ENCODE measurements at places on chromosomes 3 and 15.

DNA sequence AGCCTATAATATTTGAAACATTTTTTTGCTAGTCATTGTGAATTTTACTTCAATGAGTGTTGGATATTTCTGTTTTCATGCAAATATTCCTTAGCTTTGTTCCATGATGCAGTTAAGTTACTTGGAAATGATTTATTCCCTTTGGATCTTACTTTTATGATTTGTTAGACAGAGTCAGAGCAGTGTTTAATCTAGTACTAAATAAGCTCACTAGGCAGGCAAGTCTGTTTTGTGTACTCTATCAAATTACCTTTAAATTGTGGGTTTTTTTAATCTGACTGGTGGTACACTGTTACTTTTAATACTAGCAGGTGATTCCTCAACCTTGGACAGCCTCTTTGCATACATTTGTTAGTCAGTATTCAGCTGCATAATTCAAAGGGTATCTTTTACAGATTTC is 173.3 kb upstream of the MBNL1 start:
- DNase-seq, result no peak

GRCh38 chr3:31768479-31769125 is 212.5 kb downstream of the OSBPL10 start:
- peak; percentile 74 for DNase-seq

GRCh38 chr3:148240351-148240750 is 457.4 kb upstream of the AGTR1 start:
- no peak for DNase-seq

- no peak for DNase-seq
Measured at GRCh38 chr3:177754508-177754921, 557.2 kb upstream of the TBL1XR1 start.

GRCh38 chr15:99042892-99043291 is 35.3 kb upstream of the PGPEP1L start:
- DNase-seq, result no peak

GRCh38 chr15:80701676-80702311 is 6.7 kb downstream of the ABHD17C start:
- DNase-seq, result no peak

DNA sequence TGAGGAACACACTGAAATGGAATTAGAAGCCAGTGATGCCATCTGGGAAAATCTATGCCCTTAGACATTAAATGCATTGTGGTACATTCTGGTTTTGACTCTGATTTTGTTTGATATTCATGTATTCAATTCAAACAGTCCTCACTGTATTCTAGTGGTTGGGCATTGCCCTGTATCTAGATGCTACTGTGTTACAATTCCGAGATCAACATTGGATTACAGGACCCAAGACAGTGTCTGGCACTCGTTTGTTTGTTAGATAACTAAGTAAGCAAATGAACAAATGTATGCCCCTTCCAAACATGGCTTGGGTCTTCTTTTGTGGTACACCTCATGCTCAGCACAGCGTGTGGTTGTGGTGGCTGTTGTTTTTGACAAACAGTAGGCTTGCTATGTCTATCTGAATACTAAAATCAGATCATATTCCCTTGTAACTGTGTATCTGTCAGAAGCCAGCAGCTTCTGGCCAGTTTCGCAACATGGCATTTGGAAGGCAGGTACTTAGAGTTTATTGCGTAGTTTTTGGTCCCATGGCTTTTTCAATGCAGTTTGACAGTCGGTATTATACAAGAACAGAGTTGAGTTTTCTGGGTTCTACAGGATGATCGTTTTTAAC is 5.7 kb downstream of the FILIP1L start:
- no peak for DNase-seq

DNA sequence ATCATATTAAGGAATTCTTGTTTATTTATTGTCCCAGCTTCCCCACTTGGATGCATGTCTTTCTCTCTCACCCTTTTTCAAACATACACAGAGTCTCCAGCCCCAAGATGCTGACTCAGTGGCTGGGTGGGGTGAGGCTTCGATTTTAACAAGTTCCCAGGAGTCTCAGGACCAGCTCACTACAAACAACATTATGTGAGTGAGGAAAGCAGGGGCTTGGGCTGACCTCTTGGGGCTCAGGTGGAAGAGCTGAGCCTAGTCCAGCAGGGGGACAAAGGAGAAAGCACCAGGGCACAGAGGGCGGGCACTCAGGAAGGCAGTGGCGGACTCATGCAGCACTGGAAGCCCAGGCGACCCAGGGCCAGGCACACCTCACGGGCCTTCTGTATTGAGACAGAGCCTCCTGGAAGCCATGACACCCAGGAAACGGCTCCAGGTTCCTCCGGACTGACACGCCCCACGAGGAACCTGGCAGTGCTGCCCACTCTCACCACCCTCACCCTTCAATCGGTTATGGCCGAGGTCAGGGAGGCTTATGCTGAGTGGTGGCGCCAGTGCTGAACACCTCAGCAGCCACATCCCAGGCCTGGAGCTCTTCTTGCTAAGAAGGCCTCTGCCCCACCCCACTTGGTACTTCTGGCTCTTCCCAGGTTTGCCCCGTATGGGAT is 97.4 kb downstream of the LRIG1 start:
- DNase-seq, result no peak

DNA sequence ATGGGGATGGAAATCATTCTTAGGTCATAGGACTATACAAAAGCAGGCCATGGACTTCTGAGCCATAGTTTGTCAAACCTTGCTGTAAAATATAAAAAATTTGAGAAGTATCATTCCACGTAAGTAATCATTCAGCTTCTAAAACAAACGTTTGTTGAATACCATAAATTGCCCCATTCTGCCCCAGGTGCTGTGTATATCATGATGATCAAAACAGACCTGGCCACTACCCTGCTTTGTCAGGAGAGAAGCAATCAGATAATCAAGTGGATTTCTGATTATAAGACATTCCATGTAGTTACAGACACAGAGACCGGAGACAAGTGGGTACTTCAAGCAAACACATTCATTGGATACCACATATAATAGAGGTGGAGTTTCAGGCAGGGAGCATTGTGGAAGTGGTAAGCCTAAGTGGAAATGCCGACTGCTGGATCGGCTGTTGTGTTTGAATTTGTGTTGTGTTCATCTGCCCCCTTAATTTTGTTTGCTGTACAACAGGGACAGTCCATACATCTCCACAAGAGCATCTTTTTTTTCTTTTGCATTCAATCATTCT is 61.7 kb downstream of the TGFBR2 start:
- no peak for DNase-seq

DNA sequence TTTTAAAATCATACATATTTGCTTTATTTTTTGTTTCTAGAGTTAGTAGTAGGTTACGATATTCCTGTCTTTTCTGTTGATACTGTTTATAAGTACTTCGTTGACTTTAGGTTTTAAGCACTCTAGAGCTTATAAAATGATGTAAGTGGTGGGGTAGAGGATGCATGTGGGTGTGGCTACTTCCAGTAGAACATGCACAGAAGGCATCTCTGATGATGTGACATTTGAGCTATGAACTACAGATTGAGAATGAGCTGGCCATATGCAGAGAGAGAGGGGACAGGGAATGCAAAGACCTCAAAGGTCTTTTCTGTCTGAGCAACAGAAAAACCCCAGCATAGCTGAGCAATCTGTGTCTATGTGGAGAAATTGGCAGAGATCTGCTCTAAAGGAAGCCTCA is 233.9 kb upstream of the STAC start:
- DNase-seq, result no peak

- no peak for DNase-seq
Measured at GRCh38 chr15:26971271-26972018, 464 bp downstream of the GABRG3 start.

DNA sequence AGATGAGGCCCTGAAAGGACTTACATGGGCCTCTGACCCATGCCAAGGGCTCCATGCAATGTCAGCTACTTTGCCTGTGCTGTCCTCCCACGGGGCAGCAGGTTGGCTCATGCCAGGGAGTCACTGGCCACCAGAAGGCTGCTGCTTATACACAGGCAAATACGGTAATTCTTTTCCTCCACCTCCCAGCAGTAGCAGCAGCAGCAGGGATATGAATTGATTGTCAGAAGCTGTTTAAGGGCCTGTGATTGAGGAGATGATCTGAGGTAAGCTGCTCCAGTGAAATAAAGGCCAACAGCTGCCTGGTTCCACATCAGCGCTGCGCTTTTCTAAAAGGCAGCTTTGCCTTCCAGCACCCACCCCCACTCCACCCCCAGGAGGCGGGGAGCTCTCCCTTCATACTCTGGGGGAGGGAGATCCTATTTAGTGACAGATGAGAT is 250.5 kb downstream of the SHQ1 start:
- no peak for DNase-seq

- no peak for DNase-seq
Measured at GRCh38 chr3:124701687-124702086, 28.6 kb upstream of the UMPS start.

GRCh38 chr3:113258361-113258760 is 47.0 kb downstream of the BOC start:
- peak; percentile 10 for DNase-seq

GRCh38 chr3:94225148-94225865 is 162.4 kb downstream of the NSUN3 start:
- peak; percentile 12 for DNase-seq

- no peak for DNase-seq
Measured at GRCh38 chr3:156826896-156827882, 1.0 kb downstream of the LEKR1 start.

DNA sequence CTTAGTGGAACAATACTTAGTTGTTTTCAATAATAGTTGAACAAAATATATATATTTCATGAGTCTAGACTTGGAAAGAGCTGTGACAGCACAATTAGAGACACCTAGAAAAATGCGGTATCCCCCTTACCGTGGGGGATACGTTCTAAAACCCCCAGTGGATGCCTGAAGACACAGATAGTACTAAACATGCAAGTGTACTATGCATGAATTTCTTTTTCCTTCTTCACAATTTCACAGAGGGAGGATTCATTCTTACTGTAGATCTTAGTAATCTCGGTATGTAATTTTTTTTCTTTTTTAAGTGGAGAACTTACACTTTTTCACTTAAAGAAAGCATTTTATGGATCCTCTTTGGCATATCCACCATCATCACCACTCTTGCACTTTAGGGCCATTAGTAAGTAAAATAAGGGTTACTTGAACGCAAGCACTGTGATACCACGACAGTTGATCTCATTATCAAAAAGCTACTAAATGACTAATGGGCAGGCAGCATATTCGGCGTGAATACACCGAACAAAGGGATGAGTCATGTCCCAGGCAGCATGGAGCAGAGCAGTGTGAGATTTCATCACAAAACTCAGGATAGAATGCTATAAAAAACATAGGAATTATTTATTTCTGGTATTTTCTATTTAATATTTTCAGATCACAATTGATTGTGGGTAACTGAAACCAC is 72.3 kb upstream of the ZNF280D start:
- DNase-seq, result peak; percentile 71

GRCh38 chr15:93268066-93268465 is 179.1 kb upstream of the RGMA start:
- no peak for DNase-seq

DNA sequence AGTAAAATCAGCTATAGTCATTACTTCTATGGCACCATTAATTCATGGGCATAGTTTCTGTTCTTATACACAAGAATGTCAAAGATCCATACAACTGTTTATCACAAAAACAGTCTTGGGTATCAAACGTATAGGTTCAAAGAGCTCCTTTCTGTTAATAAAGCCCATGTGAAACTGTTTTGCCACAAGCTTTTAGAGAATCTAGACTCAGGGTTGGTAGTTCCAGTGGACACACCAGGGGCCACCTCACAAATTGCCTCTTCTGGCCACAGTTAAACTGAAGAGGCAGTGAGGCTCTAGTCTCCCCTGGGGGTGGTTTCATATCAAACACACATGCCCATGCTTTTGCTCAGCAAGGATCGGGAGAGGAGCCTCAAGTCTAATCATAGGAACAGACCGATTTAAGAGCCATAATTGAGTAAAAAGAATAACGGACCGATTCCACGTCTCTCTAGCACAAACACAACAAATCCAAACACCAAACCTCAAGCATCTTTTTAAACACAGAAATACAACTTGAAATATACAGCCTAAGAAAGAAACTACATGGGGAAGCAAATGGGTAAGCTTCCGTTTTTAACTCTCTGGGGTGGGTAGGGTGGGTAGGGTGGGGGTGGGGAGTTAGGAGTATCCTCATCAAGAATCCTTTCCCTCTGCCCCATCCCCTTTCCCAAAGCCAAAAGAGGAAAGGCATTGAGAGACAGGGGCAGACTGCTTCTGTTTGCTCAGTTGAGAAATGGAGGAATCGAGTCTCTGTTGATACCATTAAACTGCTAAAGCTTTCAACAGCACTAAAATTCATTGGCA is 443.3 kb downstream of the MAGI1 start:
- no peak for DNase-seq

GRCh38 chr3:186137051-186137685 is 28.3 kb upstream of the ETV5 start:
- no peak for DNase-seq

- DNase-seq, result peak; percentile 23
Measured at GRCh38 chr3:134677196-134677986, 26.6 kb upstream of the KY start.

DNA sequence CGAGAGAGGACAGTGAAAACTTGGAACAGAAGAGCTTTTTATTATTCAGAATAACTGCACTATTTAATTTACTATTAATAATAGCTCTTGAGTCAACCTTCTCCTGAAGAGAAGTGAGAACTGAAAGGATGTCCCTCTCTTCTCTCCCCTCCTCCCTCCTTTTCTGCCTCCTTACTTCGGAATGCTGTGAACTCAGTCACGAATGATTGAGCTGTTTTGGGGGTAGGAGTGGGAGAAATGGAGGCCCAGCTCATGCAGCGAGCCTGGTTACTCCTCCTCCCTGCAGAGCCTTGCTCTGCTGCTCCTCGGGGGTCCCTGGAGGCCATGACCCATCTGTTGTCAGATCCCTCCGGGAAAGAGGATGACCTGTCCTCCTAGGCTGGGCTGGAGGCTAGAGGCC is 20.3 kb upstream of the INSYN1 start:
- DNase-seq, result no peak

DNA sequence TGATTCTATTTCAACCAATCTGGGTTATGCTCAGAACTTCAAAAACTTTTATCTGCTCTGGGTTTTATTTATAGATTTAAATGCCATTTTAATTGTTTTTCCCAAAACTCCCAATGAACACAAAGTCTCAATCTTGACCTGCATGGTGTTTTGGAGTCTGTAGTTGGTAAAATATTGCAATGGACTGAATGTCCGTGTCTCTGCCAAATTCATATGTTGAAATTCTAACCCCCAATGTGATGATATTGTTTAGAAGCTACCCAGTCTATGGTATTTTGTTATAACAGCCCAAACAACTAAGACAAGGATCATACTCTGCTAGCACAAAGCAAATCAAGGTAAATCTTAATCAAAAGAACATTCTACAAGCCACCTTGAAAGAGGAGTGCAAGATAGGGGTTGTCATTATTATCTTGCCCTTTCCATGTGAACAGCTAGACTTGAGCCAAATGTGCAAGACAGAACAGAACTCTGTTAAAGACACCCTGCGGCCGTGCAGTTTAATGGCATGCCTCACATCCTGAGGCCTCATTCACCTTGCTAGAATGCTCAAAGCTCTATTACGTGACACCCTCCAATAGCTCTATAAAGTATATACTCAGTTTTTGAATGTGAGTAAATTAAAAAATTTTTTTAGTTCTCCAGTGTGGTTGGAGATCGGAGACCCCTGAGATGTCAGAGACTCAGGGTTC is 7.5 kb downstream of the EOGT start:
- DNase-seq, result no peak

Measured in activated CD4-positive, alpha-beta T cell treated with anti-CD3 and anti-CD28 coated beads, Interleukin-2, amount 50 U/mL, for 16 hours (primary cell).